ENCODE measurements at places on chromosomes 13 and 19. TPM values are rescaled to one million over a fixed set of nuclear protein-coding genes. Genes with fewer than 3 reads are reported as not detected.

DNA sequence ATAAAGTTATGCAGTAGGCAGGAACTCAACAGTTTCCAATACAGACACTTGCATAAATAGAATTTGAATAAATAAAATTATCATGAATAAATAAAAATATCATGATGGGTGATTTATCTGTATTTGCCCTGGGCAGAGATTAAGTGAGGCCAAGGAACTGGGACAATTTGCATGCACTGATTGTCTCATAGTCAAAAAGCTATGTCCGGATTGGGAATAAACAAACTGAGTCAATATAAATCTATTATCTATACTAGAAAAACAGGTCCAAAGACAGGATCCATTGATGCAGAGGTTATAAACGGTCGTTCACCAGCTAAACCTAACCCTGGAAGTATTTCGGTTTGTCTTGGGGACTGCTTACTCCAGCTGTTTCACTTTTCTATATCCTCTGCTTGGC is 26.2 kb upstream of the FBXL3 start:
- no peak for DNase-seq
- H3K4me1 ChIP-seq, result no peaks in the 10 kb centered on the region
- no peak overlapping the region for H3K27ac ChIP-seq
- H3K4me3 ChIP-seq, result no peak overlapping the region
- H3K27me3 ChIP-seq, result no peaks in the 10 kb centered on the region

DNA sequence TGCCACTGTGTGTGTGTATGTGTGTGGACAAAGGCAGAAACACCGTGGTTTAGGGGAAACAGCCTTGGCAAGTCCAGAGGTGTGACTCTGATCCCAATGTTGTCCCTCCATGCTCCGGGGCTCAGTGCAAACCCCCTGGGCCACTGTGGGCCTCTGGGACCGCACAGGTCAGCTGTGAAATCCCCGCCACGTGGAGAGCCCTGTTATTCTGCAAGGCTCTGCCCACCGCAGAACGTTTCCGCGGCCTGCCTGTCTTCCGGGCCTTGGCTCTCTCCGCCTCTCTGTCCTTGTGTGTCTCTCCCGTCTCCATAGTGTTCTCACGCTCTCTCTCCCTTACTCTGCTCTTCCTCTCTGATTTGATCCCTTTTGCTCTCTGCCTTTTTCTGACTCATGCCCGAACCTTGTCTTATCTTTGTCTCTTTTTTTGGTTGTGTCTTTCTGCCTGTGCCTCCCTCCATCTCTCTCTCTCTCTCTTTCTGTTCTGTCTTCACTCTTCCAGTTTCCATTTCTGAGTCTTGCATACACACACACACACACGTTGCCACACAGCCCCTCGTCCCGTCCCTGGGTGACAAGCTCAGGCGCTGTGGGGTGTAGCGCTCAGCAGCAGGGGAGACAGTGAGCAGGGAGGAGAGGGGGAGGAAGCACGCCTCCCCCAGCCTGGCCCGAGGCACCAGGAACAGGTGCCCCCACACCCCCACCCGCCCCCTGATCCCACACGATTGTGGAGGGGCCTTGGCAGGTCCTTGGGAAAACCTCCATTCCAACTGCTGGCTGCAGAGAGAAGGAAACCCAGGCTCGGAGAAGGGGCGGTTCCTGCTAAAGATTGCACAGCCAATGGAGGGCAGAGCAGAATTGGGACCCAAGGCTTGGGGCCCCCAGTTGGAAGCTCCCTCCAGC is 3.0 kb downstream of the TTYH1 start:
- peaks cover 10% of the 10 kb centered on the region for H3K4me1 ChIP-seq

DNA sequence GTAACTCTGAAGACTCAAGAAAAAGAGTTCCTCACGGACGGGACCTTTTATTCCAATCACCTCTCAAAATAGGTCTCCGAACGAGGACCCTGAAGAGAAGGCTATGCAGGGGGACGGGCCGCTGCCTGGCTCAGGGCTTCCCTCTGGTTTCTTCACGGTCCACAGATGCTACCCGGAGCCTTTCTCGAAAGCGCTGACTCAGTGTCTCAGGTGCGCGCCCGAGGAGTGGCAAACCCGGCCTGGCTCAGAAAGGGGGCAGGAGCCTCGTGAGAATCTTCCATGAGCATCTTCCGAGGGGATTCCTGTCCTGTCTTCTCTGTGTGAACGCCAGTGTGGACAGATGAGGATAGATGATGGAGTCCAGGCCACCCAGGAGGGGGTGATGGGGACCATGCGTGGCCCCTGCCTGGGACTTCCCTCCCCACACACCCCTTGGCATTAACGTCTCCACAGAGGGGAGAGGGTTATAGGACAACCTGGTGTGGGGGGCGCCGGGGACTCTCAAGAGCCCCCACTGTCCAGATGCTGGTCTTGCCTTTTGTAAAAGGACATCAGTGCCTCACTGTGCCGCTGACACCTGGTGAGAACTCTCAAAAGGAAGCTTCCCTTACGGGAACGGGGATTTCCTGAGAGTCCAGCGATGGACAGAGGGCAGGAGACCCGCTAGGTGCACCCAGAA is 16.5 kb downstream of the LSM4 start:
- peaks cover 39% of the 10 kb centered on the region for H3K4me1 ChIP-seq
- no peak for DNase-seq
- peak overlapping the region; percentile 99 for H3K27ac ChIP-seq
- no peaks in the 10 kb centered on the region for H3K36me3 ChIP-seq
- H3K27me3 ChIP-seq, result no peaks in the 10 kb centered on the region

DNA sequence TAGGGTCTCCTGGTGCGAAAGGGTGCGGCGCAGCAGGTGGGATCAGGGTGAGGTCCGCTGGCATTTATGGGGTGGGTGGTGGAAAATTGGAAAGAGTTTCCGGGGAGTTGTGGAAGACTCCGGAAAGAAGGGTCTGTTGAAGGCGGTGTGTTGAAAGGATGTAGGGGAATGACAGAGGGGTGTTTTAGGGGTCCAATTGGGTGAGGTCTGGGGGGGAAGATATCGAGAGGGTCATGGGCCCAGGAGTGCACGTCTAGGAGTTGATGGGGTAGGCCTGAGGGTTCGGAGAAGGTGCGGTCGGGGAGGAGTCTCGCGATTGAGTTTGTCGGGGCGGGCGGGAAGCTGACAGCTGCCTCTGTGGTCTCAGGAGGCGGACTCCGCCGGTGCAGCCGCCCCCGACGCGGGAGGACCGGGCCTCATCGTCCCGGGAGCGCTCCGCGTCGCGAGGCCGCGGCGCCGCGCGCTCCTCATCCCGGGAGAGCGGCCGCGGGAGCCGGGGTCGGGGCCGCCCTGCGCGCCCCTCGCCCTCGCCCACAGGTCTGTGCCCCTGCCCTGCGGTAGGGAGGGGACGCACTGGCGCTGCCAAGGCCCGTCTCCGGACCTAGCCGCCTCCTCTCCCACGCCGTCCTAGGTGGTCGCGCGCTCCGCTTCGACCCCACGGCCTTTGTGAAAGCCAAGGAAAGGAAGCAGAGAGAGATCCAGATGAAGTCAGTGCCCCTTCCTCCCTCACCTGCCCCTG is 7.0 kb downstream of the PGLYRP1 start:
- no peak overlapping the region for H3K4me3 ChIP-seq
- no peak overlapping the region for H3K27ac ChIP-seq
- peaks cover 26% of the 10 kb centered on the region for H3K27me3 ChIP-seq
- DNase-seq, result no peak

GRCh38 chr19:9847087-9847671 is 12.1 kb downstream of the PIN1 start:
- H3K36me3 ChIP-seq, result no peaks in the 10 kb centered on the region
- DNase-seq, result peak; percentile 73
- H3K4me3 ChIP-seq, result no peak overlapping the region
- no peaks in the 10 kb centered on the region for H3K27me3 ChIP-seq
- no peak overlapping the region for H3K27ac ChIP-seq
- H3K4me1 ChIP-seq, result no peaks in the 10 kb centered on the region

GRCh38 chr13:63909726-63910375 is 2494.2 kb upstream of the PCDH20 start:
- H3K36me3 ChIP-seq, result no peaks in the 10 kb centered on the region
- no peak overlapping the region for H3K4me3 ChIP-seq
- H3K27ac ChIP-seq, result no peak overlapping the region
- H3K27me3 ChIP-seq, result no peaks in the 10 kb centered on the region

TBC1D4 gene
- 17.1 TPM for total RNA-seq
